Glutamatergic neuron (in vitro differentiated cells): ENCODE measurements at places on chromosomes 7 and 10.

DNA sequence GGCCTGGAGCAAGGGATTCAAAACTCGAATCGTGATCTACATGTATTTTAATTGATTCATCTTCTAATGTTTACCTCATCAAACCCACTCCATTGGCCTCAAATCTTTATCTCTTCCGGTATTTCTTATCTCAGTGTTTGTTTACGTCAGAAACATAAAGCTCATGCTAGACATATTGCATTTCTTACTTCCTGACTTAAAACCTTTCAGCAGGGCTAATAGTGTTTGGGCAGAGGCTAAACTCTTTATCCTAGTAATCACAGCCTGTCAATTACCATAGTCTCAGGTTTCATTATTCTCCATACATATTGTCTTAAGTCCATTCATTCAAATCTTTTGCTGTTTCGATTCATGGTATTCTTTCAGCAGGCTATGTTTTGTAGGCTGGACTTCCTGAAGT is 81.3 kb upstream of the AGR3 start:
- no peak for DNase-seq

- no peak for DNase-seq
Observed at GRCh38 chr10:21934307-21934706, 69.2 kb downstream of the DNAJC1 start.

DNA sequence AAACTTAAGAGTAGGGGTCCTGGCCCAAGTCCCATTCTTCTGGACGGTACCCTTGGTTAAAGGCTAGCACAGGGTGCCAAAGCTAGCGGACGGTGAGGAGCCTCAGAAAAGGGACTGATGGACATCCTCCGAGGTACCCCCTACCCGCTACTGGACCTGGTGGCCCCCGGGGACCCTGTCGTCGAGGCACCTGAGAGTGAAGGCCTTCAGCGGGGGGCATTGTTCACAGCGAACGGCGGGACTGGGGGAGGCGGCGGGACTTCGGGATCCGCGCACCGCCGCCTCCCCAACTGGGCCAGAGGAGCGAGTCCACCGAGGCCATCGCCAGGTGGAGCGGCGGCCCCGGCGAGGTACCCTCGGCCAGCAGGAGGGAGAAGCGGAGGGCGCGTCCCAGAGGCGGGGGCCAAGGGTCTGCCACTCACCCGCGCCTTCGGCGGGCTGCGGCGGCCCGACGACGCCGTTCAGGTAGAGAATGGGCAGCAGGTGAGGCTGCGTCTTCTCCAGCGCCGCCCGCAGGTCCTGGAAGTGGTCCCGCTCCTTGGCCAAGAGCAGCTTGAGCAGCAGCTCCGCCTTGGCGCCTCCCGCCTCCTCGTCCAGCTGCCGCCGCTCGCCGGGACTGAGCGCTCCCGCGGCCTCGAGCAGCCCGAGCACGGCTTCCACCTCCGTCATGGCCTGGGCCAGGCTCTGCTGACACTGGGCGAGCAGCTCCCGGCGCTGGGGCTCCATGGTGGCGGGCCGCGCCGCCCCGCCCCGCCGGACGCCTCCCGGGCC is 575 bp downstream of the DLG5 start:
- peak; percentile 69 for DNase-seq

DNA sequence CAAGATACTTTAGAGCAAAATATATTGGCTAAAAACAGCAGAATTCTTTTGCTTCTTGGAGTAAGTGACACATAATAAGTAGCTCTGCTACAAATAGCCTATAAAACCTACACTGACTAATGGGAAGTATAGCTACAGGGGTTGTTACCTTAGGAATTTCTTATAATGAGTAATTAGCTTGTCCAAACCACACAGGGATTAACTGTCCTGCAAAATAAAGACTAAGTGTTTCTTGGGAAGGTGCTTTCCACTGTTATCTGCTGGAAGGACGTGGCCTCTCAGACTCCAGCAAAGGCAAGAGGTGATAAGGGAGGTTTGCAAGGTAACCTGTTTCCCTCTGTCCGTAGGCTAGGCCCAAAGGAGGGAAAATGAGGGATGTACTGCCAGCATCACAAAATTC is 302.4 kb downstream of the DOCK4 start:
- DNase-seq: no peak

DNA sequence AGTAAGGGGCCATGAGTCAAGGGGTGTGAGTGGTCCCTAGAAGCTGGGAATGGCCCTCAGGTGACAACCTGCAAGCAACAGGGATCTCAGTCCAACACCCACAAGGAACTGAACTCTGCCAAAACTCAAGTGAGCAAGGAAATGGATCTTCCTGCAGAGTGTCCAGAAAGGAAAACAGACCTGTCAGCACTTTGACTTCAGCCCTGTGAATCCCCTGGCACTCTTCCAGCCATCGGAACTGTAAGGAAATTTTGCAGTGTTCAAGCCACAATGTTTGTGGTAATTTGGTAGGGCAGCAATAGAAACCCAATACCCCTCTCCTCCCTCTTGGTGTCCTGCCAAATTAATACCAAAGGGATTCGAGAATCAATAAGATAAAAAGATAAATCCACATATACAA is 6.9 kb downstream of the LYZL1 start:
- no peak for DNase-seq

DNA sequence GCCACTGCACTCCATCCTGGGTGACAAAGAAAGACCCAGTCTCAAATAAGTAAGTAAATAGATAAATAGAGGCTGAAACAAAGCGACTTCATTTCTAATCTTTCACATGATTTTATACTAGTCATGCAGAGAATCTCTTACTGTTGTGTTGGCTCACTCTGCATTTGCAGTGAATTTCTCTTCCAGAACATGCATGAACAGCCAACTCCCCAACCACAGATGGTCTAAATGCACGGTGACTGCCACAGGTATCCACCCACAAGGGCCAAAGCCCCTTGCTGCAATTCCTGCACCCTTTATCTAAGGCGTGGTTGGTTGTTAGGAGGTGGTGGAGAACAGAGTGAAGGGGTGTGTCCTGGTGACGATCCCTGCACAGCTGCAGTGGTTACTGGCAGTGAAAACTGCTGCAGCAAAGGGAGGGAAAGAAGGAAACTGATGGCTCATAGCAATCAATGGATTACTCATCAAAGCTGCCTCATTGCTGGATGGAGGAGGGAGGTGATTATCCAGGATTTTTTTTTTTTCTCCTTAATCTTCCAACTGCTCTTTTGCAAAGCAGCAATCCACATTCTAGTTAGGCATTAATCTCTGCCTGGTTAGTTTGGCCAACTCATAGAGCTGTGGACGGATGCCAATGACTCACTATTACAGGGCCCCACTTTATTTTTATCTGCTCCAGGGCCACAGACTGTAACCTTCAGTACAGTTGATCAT is 50.6 kb downstream of the PRTFDC1 start:
- no peak for DNase-seq

DNA sequence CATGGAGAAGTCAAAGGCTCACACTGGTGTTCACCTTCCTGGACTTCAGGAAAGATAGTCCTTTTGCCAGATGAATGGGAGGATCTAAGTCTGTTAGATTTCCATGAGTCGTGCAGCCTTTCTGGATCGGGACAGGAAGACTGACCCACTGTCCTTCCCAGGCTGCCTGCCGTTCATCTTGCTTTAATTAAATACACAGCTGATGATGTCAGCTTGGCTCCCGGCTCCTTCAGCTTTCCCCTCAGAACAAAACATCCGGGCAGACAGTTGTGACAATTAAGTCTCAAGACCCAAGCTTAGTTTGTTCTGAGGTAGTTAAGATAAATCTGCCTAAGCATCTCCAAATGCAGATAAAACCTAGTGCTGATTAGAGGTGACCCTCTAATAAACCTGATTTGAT is 58.6 kb downstream of the AUTS2 start:
- no peak for DNase-seq

- no peak for DNase-seq
Observed at GRCh38 chr10:110355922-110356627, 51.4 kb upstream of the SMNDC1 start.

DNA sequence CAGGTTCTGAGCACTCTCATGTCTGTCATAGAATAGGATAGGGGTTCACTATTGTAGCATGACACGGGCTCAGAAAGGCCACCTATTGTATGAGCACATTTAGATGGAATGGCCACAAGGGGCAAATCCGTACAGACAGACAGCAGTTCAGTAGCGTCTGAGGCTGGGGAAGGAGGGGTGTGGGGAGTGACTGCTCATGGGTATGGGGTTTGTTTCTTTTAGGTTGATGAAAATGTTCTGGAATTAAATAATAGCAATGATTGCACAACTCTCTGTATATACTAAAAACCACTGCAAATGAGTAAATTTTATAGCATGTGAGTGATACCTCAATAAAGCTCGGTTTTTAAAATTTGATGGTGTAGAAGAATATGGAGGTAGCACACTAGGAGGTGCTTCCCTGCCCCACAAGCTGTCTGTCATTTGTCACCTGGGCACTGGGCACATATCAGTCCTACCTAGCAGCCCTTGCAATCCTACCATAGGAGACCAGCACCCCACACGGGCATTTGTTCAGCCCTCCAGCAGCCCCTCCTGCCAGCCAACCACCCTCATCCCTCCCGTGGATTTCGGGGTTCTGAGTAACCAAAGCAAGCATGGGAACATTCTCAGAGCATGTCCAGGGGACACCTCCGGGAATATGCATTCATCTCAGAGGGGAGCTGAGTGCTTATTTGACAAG is 35.2 kb downstream of the KCNMA1 start:
- no peak for DNase-seq

DNA sequence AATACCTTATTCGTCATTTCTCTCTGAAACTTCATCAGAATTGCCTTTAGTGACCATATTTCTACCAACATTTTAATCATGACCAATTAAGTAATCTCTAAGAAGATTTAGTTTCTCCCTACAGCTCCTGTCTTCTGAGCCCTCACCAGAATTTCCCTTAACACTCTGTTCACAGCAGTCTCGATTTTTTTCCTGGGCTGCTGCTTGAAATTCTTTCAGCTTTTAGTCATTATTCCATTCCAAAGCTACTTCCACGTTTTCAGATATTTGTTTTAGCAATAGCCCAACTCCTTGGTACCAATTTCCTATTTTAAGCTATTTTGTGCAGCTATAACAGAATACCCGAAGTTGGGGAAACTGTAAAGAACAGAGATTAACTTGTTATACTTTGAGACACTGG is 192.4 kb upstream of the DKK1 start:
- DNase-seq: no peak

DNA sequence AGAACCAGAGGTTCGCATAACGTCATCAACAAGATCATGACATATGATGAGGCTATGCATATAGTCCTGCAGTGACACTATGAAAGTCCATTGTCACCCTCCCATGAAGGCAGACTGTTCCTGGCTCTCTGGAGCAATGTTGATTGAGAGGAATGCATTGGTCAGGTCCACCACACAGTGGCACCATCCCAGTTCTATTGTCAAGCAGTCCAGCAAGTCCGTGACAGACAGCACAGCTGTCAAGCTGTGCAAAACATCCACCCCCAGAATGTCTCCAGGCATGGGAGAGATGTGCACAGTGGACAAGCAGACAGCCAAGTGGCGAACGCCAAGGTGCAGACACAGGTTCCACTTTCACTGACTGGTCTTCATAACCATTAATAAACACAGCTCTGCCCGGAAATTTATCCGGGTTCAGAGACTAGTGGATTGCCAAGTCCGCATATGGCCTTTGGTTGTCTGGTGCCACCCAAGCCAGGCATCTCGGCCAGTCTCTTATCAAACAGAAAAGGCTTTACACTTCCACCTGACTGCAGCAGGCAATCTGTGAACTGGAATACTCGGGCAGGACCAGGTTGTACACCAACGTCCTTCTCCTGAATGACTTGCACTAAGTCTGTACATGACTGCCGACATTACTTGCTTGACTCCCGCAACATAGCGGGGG is 7.2 kb downstream of the RNF133 start:
- no peak for DNase-seq

DNA sequence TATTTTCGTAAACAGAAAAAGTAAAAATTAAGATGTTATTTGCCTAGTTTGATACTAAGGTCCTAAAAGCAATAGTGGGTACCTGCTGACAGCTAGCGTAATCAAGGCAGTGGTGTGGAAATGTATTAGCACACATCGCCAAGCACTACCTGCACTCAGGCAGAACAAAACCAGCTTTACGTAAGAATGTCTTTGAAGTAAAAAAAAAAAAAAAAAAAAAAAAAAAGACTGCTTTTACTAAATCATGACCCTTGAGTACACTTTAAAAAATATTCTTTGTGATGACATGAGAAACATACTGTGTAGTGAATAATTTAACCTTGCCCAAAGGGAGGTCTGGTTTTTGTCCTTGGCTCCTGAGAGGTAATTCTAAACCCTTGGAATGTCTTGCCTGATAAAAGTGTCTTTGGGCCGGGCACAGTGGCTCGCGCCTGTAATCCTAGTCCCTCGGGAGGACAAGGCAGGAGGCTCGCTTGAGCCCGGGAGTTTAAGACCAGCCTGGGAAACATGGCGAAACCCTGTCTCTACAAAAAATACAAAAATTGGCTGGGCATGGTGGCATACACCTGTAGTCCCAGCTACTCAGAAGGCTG is 12.7 kb downstream of the XRCC2 start:
- no peak for DNase-seq

- DNase-seq: no peak
Observed at GRCh38 chr7:131602304-131602993, 46.0 kb upstream of the PODXL start.
